ENCODE measurements at places on chromosomes 7 and 10.

DNA sequence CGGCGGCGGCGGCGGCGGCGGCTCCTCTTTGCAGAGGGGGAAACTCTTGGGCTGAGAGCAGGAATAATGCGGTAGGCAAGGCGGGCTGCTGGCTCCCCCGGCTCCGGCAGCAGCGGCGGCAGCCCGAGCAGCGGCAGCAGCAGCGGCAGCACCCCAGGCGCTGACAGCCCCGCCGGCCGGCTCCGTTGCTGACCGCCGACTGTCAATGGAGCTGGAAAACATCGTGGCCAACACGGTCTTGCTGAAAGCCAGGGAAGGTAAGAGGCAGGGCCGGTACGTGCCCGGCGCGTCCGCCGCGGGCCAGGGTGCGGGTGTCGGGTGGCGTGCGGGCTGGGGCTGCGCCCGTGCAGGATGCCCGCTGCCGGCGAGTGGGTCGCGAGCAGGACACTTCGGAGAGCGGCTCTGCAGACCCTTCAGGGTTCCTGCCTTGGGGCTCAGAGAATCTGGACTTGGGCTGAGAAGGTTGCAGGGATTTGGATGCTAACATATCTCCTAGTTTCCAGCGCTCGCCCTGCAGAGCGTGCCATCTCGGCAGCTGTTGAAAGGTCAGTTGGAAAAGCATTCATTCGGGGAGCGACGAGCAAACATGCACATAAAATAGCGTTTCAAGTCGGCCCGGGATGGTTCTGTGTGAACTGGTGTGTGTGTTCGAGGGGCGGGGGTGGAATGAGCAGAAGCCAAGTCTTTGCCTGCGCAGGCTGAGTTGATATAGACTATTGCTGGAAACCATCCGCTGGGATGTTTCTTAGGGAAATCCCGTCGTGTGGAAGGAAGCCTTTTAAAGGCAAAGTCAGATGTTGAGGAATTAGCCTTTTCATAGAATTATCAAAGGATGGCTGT lies 562 bp downstream of the GRK5 start:
- no peak for DNase-seq

DNA sequence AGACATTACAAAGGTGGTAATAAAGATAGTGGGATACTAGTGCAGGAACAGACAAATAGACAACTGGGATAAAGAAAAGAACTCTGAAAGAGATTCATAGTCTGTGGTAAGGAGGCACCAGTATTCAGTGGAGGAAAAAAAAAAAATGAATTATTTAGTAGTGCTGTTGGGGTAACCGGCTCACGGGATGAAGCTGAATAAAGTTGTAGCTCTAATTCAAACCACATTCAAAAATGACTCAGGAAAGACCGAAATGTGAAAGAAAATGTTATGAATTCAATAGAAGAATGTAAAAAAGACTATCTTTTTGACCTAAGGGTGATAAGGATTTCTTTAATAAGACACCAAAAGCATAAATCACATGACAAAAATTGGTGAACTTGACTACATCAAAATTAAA lies 83.1 kb upstream of the HABP2 start:
- no peak for DNase-seq

GRCh38 chr7:108908456-108908855 lies 338.8 kb downstream of the DNAJB9 start:
- DNase-seq: no peak

DNA sequence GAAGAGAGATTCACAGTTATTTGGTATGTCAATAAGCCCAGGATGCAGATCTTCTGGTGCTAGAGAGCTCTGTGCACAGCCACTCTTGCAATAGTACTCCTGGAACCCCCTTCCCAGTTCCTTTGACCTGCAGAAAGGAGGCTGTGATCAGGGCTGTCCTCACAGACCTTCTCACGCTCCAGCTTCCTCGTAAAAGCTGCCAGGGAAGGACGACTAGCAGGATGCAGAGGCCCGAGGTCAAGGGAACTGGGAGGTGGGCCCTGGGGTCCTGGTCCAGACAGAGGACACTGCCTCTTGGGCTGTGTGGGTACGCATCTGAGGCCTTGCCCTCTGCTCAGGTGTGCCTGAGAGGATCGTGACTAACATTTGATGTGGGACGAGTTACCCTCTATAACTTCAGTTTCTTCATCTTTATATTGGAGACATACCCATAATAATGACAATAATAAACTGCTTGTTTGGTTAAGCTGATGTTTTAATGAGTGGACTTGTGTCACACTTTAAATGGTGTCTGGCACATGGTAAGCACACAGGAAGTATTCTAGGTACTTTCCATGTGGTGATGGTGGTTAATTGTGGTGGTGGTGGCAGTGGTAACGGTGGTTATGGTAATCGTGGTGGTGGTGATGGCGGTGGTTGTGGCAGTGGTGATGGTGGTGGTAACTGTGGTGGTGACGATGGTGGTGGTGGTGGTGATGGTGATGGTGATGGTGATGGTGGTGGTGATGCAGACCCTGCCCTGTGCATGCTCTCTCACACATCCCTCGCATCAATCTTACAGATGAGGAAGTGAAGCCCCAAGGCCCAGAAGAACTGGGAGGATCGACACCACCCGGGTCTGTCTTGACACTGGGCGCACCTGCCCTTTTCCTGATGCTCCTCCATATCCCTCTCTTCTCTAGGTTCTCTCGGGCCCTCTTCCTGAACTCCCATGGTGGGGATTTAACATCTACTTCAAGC lies 235.2 kb upstream of the GRB10 start:
- DNase-seq: no peak

DNA sequence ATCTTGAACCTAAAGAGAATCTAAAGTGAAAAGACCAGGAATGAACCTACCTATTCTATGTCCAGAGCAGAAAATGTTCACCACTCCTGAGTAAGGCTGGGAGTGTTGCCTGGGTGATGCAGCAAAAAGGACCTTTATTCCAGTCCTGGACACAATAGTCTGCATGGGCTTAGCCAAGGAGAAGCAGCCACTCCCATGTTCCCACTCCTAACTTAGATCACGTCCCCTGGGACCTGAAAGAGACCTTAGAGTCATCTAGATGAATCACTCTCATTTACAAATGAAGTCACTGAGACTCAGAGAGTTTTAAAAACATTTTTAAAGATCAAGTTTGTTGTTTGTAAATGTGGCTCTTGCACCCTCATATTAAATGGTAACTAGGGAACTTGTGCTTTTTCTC lies 763.4 kb downstream of the KCNMA1 start:
- DNase-seq: no peak

- peak; percentile 59 for DNase-seq
These were observed 1.8 kb downstream of the C10orf95 start for GRCh38 chr10:102449321-102450123.

DNA sequence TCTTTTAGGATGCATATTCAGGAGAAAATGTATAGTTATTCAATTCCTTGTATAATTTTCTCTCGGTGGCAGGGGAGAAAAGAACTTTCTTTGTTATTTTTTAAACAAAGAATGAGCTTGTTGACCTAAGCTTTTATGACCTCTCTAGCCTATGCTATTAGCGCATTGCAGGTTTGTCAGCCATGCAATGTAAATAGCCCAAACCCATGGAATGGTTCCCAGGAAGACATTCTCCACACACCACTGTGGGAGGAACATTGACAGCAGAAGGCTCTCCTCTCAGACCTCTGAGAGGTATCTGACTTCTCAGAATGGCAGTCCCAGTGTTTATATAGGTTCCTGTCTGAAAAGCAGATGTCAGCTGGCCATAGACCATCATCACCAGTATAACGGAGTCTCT lies 19.6 kb upstream of the AGBL3 start:
- no peak for DNase-seq

- no peak for DNase-seq
These were observed 14.1 kb upstream of the PPA1 start for GRCh38 chr10:70247360-70247759.

DNA sequence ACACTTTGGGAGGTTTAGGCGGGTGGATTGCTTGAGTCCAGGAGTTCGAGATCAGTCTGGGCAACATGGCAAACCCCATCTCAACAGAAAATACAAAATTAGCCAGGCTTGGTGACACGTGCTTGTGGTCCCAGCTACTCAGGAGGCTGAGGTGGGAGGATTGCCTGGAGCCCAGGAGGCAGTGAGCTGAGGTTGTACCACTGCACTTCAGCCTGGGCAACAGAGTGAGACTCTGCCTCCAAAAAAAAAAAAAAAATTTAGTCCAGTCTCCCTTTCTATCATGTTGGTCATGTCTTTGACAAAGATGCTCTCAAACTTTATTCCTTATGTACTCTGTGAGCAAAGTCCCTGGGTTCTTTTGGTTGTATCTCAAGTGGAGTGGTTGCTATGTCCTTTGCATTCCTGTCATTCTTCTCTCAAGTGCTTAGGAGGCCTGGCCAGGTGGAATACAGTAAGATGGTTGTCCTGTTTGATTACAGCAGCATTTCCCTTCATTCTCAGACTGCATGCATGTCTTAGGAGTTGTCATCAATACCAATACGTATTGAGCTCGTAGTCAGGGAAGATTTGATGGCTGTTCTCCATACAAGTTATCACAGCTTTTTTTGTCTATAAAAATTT lies 85.7 kb downstream of the MMRN2 start:
- peak; percentile 4 for DNase-seq

DNA sequence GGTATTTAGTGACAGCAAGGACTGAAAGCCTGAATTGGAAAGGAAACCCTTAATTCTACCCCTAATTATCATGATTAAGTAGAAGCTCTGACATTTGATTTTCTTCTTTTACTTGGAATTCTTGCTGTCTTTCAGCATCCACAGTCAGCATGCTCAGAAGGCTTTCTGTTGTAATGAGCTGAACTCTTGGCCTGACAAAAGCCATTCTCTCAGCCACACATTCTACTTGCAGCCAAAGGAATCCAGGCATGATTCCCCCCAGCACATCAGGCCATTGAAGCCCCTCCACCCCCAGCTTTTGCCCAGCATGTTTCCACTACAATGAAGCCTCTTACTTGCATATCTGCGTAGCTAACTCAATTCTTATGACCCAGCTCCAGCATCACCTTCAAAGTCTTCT lies 94.3 kb upstream of the FRMD4A start:
- DNase-seq: no peak

DNA sequence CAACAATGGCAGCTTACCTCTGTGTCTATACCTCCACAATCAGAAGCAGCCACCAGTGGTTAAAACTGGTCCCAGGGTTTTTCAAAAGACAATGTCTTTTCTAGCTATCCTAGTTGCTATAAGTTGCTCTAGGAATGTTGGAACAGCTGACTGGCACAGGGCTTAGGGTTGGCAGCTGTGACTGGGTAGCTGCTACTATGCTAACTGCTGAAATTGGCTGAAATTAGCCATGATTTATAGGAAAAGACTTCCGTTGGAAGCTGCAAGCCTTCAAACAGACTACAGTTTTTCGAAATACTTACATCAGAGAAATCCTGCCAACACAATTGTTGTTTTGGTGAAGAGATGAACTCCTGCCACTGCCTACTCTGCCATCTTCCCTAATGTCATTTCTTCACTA lies 102.3 kb downstream of the MKX start:
- DNase-seq: no peak

DNA sequence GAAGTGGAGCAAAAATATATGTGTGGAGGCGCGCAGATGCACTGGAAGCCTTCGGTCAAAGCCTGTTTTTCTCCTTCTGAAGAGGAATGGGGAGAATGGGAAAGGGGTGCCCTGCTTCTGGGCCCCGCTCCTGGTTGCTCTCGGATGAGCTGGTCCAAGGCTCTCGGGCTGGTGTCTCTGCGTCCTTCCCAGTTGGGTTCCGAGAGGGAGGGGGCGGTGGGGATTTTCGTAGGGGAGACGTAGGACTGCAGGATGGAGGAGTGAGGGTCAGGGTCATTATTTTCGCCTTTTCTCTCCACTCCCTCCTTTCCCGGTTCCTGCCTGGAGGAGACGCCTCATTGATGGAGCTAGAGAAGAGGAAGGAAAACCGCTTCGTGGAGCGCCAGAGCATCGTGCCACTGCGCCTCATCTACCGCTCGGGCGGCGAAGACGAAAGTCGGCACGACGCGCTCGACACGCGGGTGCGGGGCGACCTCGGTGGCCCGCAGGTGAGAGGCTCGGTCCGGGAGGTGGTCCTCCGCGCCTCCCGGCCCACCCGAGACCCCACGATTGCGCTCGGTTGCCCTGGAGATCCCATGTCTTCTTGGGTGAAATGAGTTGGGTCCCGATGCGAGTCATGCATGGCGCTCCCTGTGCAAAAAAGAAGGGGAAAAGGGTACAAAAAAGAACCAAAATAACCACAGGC lies 790 bp downstream of the ADAM22 start:
- DNase-seq: no peak

- DNase-seq: no peak
These were observed 189.0 kb upstream of the SH2B2 start for GRCh38 chr7:102097601-102098161.

DNA sequence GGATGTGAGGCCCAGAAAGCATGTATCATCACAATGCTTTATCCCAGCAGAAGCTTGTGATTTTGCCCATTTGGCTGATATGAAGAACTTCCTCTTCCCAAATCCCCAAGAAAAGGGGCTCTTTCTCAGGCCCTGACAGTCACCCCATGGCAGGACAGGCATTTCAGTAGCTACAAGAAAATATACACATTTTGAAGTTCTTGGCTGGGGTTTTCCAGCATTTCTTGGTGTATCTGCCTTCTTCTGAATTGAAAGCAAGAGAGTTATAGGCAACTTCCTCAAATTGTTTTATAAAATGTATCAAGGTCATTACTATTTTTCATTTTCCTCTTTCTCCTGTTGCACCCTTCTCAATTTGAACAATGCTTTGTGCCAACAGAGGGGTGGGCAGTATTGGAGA lies 63.3 kb upstream of the PDLIM1 start:
- no peak for DNase-seq

DNA sequence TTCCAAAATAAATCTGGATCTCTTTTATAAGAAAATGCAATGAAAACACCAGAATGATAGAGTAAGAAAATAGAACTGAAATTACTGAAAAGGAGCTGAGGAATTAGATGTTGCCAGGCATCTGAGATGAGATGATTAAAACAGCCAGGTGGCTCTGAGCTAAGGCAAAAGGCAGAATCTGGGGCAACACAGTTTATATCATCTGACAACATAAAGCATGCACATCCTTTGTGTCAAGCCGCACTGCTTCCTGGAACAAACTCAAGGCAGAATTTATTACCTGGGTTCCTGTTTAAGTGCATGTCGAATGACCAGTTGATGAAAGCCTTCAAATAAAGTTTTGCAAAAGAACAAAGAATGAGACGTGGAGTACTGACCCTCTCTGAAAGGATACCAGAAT lies 247.0 kb downstream of the SNX10 start:
- no peak for DNase-seq

- peak; percentile 89 for DNase-seq
These were observed 73.2 kb downstream of the SPDYE5 start for GRCh38 chr7:75565132-75565837.

DNA sequence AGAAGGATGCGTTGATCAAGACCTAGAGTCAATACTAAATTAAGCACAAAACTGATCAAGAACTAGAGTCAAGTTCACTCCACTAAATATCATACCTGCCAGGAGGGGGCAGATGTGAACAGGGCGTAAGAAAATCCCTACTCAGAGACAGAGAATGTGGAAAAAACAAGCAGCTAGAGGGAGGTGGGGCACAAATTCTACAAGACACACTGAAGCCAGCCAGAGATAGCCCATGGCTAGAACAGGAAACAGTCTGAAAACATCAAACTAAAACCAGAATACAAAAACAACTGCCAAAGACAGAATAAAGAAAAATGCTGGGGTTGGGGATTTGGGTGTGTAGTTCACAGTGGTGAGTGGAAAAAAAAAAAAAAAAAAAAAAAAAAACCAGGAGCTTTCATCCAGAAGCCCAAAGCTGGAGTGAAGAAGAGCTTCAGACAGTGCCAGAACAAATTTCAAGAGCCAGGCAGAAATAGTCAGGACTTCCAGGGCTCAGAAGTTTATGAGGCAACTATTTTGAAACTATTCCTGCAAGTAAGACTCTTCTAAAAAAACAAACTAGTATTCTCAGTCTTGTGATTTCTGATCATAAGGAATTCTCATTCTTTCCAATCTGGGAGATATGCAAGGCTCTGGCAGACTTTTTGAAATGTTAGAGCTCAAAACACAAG lies 118.3 kb downstream of the CCDC71L start:
- DNase-seq: peak; percentile 66
